Transverse colon (tissue), 4 donors: ENCODE measurements at places on chromosomes 1 and 21.
A peak's percentile ranks its signal among the peaks of the same experiment; 100 is the strongest.

DNA sequence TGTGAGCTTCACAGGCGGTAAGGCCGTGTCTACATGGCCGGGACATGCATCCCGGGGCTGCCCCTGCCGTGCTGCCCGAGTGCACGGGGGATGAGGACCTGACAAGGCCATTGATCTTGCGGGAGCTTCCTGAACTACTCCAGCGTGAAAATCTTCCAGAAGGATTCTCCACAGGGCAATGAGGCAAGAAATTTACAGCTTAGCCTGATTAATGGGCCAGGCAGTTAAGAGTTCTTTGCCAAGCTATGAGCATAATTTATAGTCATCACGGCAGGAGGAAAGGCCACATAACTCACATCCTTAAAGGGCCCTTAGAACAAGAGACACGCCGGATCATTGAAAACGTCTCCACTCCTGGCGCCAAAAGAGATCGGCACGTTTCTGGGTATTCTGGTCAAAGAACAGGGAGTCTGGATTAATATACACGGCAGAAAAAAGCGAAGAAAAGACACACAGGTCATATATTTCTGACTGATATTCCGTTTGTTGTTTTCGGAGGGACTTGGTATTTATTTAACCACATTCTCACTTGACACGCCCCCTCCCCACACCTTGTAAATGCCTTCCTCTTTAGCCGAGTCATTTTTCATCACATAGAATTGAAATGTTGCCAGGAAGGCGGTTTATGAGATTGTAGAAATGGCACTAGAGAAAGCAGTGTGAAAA, 180.5 kb downstream of the DYRK1A start:
- no peak for DNase-seq

DNA sequence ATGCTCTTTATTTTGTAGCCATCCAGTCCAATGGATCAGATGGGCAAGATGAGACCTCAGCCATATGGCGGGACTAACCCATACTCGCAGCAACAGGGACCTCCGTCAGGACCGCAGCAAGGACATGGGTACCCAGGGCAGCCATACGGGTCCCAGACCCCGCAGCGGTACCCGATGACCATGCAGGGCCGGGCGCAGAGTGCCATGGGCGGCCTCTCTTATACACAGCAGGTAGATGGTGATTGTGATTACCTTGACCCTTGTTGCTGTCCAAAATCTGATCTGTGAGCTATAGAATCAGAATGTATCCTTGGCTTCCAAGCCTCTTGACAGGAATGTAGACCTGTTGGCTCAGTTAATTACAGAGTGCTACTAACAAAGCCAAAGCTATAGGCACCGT, 33.8 kb downstream of the ARID1A start:
- DNase-seq = no peak

DNA sequence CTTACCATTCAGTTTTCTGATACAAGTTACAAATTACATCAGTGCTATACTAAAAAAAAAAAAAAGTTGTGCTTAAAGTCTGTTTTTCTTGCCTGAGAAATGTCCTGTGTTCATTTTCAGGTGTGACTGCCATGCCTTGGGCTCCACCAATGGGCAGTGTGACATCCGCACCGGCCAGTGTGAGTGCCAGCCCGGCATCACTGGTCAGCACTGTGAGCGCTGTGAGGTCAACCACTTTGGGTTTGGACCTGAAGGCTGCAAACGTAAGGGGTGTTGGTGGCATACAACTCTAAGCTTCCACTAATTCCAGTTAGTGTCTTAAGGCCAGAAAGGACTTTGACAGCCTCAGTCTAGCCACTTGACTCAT, 60.1 kb upstream of the LAMC2 start:
- DNase-seq = no peak

DNA sequence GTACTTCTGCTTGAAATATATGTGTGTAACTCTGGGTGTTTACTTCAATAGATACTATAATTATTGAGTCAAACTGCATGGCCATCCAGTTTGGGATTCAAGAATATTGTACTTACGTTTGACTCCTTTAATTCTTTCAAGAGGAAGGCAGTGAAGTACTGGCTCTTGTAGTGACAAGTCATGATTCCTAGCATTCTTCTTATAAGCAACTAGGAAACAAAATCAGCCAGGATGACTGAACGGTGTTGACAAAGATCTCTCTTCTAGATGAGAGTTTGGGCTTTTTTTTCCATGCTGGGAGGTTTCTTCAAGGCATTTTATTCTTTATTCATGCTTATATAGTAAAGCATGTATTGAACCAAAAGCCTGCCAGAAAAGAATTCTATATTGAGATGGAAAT, 58.3 kb downstream of the CLEC20A start:
- DNase-seq = no peak

DNA sequence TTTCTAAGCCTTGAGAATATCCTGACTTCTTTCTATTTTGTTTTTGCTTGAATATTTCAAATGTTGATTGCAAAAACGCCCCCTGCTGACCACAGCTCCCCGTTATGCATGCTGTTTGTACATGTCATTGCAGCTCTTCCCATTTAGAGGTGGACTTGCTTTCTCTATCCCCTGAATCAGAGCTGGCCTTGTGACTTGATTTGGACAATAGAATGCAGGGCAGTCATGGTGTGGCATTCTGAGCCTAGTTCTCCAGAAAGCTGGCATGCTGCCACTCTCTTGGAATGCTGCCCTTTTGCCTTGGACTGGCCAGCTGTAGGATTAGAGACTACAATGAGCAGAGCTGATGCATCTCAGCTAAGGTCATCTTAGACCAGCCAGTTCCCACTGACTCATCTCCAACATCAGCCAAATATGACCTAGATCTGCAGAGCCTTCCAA, 1561.5 kb downstream of the MRPL39 start:
- peak; percentile 10 for DNase-seq

- no peak for DNase-seq
Measured at GRCh38 chr1:167821969-167822685, 91.8 kb downstream of the ADCY10 start.

- no peak for DNase-seq
Measured at GRCh38 chr1:51906306-51907078, 28.0 kb upstream of the NRDC start.

DNA sequence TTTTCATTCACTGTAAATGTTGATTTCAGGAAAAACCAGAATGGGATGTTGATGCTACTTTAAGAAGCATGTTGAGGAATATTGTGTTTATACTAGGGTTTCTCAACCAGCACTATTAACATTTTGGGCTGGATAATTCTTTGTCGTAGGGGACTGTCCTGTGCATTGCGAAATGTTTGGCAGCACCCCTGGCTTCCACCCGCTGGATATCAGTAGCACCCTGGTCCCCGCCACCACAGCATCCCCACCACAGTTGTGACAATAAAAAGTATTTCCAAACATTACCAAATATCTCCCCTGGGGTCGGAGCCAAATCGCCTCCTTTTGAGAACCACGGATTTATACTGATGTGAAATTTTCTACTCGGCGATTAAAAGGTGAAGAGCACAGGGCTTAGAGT, 41.9 kb downstream of the BTG3 start:
- no peak for DNase-seq

DNA sequence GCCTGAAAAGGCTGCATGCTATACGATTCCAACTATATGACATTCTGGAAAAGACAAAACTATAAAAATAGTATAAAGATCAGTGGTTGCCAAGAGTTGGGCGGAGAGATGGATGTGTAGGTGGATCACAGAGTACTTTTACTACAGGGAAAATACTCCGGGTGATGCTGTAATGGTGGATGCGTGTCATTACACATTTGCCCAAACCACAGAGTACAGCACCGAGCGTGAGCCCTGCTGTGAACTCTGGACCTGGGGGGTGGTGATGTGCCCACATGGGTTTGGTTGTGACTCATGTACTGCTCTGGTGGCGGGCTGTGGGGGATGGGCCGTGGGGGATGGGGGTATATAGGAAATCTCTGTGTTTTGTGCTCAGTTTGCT, 162.7 kb upstream of the COL6A1 start:
- DNase-seq = no peak

GRCh38 chr1:17586172-17586964, 46.9 kb downstream of the ARHGEF10L start:
- DNase-seq = no peak

DNA sequence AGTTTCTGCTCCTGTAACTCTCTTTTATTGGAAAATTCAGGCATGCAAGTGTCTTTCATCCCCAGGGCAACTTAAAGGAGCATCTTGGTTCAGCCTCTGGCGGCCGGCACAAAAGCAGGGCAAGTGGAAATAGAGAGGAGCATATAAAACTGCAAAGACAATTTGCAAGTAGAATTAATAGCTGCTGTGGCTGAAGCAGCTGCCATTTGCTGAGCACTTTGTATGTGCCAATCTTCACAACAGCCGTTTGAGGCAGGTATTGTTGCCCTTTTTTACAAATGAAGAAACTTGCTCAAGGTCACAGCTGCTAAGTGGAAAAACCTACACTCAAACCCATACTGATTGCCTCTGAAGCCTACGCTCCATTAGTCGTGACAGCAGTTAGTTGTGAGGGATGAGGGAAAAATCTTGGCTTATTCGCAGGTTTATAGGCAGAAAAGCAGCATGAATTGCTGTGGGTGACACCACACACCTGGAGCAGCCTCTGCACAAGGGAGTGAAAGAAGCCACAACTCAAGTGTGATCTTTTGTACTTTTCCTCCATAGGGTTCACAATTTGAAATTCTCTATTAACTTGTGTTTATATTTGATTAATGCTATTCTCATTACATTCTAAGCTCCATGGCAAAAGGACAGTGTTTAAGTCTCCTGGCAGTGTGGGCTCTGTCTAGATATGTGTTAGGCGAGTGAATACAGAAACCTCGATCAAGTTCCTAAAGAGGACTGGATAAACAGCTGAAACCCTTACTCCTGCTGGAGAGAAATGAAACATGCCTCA, 99.0 kb upstream of the BEND5 start:
- no peak for DNase-seq

DNA sequence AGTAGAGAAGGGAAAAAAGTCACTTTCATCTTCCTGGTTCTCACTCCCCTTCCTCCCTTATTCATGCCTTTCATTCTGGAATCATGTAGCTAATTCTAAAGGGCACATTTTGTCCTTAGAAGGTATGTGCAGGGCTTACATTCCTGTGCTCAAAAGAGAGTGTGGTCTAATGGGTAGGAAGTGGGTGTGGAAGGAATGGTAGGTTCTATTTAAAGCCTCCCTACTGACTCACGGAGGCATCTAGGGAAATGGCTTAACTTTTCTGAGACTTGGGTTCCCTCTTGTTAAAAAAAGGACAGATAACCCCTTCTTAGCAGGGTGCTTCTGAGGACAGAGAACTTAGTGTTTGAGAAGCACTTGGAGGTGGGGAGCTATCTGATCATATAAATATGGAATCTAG, 249.3 kb upstream of the DUSP10 start:
- no peak for DNase-seq

- DNase-seq = peak; percentile 49
Measured at GRCh38 chr1:8374812-8375211, 56.9 kb downstream of the SLC45A1 start.

GRCh38 chr1:39124282-39124681, 80.2 kb upstream of the MACF1 start:
- DNase-seq = no peak

- peak; percentile 23 for DNase-seq
Measured at GRCh38 chr1:153598309-153599172, 14.4 kb downstream of the S100A16 start.

DNA sequence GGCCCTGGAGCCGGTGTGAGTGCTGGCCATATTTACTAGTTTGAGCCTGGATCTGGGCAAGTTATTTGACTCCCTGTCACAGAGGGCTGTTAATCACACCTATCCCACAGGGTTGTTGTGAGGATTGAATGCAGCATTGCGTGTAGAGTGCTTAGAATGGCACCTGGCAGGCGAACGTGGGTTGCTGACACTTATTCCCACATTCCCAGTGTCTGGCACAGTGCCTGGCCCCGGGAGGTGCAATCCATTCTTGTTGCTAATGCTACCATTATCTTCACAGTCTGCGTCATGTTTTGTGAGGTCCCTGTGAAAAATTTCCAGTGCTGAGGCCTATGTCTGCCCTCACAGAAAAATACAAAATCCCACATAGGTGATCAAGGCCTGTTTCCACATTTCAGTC, 66.1 kb downstream of the CD2 start:
- DNase-seq = no peak

DNA sequence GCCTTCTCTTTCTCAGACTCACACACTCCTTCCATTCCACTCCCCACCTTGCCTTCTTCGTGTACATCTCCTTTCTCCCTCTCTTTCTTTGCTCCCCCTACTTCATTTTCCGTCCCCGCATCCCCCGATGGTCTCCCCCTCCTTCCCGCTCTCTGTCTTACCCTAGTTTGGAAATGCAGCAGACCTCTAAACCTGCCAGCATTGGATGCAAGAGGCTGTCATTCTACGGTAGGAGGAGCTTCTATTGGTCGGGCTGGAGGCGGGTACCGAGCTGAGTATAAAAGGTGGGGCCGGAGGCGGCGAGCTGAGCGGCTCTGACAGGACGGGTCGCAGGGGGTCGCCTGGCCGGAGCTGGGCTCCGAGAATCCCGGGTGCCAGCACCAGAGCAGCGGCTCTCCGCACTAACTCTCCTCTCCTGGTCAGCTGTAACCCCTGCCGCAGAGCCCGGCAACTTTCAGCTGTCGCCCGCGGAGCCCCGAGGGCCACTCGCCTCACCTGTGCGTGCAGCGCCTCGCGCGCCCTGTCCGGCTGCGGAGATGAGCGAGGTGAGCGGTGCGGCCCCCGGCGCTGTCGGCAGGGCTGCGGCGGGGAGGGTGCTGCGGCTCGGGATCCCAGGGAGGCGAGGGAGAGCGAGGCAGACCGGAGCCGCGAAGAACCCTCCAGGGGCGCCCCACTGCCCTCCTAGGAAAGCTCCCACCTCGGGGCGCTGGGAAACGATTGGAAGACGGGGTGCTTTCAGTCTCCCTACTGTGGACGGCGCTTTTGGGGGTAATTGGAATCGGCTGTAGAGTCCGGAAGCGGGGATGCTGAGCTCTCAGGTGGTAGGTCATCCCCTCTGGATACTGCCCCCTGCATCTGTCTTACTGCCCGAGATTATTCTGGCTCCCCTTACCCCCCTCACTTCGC, at the start of gene PCP4L1:
Gene PCP4L1 (plus strand): TSS at position 307 of the 906 bp plus-strand sequence. CDS start 230 bp downstream, at position 537.
- DNase-seq = peak; percentile 37

DNA sequence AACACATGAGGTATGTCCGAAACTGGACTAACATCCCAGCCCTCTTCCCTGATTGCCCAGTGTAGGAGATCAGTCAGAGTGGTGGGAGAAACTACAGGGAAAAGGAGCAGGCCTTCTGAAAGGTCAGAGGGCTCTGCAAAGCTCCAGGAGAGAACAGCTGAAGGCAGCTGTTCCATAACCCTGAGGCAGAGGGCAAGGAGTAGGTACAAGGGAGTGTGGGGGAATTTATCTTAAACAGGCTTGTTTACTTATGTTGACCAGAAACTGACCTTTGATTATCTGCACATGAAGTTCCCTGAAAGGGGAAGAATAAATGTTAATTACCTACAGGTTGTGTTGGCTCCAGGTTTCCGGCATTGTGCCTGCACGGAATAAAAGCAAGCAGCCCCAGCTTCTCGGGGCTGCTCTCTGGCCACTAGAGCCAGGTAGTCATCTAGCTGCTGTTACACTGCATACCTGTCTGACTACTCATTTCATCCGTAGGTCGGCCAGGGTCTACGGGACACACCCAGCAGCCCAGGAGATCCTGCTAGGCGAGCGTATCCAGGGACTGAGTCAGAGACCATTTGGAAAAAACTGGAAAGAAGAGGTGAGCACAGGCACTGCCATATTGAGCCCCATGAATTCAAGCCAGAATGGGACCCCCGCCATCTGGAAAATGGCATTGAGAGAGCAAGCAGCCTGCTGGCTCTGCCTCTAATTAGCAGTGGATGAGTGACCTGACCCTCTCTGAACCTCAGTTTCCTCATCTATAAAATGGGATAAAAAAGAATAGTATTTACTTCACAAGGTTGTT, 14.9 kb upstream of the PAQR7 start:
- peak; percentile 75 for DNase-seq
